ENCODE measurements at places on chromosomes 6 and 20.

DNA sequence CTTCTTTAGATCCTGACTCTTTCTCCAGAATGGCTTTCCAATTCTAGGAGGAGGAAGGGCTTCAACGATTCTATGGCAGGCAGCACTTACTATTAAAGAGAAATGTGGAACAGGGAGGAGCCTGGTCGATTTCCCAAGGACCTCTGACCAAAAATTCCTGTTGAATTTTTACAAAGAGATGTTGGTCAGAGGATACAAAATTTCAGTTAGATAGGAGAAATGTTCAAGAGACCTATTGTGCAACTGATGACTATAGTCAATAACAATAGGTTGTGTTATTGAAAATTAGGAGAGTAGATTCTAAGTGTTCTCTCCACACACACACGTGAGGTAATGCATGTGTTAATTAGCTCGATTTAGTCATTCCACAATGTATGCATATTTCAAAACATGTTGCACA is 130.1 kb upstream of the TNFAIP3 start:
- no peak for DNase-seq

DNA sequence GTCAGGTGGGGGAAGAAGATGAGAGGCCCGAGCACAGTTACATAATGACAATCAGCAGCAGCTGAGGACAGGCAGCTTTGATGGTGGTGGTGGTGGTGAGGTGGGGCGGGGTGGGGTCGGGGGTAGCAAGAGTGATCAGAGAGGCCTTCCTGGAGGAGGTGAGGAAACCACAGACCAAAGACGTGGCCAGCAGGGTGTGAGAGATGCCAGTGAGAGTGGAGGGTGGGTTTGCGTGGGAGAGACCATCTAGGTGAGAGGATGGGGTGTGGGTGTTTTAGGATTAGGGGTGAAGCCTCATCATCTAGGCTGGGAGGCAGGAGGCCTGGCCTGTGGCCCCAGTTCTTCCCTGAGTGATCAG is 76.0 kb upstream of the TOX2 start:
- DNase-seq, result peak; percentile 60

DNA sequence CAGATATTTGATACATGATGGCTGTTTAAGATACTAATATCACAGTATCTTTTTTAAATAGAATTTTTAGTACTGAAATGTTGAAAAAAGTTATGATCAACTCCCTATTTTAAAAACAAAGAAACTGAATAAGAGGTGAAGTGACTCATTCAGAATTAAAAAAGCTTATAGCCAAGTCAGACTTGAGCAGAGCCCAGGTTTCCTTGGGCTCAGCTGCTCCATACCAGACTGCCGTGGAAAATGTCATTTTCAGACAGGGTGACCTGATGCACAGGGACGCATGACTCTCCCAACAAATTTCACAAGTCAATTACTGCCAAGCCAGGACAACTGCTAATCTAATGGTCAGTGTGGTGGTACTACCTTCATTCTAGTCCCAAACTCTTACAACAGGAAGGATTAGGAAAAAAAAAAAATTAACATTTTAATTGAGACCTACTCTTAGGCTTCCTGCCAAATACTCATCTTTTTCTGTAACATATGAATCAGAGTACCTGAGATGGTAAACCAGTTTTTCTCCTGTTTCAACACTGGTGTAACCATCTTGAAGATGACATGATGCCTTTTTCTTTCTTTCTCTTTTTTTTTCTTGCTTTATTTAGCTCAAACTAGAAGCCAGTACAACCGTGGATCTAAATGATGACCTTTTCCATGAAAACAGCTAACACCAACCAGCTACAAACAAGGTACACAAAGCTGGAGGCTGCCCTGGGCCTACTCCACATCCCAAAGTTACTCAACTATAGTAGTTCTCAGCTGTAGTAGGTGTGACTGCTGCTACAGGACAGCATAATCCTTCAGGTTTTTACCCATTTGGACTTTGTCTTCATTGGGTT is 30.5 kb downstream of the SLC22A23 start:
- DNase-seq, result no peak

- no peak for DNase-seq
Observed at GRCh38 chr6:7033202-7033601, 74.6 kb upstream of the RREB1 start.

DNA sequence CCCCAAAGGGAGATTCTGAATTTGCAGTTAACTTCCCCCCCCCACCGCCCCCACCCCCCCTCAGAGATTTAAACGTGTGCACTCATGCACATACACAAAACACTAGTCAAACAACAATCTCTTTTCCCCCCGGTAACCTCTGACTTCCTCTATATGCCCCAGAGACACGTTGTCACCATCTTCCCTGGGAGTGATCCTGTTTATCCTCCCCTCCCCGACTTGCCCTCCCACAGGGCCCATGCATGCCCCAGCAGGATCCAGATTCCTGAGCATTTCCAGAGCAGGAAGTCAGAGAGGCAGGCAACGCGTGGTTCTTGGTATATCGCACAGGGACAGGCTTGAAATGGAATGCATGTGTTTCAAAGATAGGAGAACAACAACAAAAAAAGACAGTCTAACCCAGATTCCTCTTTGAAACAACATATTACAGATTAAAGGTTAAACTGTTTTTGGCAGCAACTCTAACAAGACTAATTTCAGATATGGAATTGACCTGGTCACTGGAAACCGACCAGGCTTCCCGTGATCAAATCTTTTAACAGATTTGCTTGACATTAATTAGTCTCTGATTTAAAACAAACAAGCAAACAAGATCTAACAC is 1.3 kb downstream of the BLCAP start:
- DNase-seq, result no peak

DNA sequence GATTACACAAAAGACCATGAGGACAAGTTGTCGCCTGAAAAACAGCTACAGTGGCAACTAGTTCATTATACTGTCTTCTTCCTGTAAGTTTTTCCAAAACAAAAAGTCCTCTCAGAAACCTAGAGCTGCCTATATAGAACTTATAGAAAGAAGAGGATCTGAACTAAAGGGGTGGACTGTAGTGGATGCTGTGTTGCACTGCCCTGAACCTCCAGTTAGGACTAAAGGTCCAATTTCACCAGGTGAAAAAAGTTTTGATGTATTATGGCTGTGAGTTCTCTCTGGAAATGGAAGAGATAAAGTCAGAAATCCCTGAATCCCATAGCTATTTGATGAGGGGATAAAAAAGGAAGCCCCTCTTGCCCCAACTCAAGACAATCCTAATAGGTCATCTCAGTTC is 56.6 kb upstream of the TSHZ2 start:
- DNase-seq, result no peak

DNA sequence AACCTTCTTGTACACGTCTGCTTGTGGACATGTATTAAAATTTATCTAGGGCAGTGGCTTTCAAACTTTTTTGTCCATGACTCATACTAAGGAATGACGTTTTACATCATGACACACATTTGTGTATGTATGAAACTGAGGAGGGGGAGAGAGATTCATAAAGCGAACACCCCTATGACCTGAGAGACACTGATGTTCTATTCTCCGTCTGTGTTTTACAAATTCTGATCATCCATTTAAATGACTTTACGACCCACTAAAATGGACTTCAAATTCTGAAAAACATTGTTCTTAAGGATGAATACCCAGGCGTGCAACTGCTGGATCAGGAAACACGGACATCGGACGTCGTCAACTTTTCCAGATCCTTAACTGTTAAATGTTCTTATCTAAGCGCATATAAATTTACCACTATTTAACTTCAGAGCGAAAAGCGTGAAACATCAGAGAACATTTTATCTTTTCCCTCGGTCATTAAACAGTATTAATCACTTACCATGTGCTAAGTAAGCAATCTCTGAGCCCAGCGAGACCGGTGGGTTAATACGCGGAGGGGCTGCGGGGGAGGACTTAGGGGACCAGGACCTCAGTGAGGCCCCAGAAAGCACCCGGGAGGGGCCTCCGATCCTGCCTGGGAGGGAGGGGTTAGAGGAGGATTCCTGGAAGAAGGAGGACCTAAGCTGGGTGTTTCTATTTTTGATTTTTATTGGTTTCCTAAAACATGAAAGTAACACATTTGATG is 1.2 kb downstream of the PLAGL1 start:
- DNase-seq, result no peak

- DNase-seq, result no peak
Observed at GRCh38 chr6:95413789-95414188, 163.5 kb upstream of the MANEA start.

GRCh38 chr20:14672066-14672465 is 334.7 kb upstream of the FLRT3 start:
- no peak for DNase-seq

GRCh38 chr6:134516582-134516981 is 198.7 kb upstream of the SGK1 start:
- no peak for DNase-seq

All from vagina (tissue), 2 donors.